ENCODE measurements at places on chromosomes 2 and 18.

DNA sequence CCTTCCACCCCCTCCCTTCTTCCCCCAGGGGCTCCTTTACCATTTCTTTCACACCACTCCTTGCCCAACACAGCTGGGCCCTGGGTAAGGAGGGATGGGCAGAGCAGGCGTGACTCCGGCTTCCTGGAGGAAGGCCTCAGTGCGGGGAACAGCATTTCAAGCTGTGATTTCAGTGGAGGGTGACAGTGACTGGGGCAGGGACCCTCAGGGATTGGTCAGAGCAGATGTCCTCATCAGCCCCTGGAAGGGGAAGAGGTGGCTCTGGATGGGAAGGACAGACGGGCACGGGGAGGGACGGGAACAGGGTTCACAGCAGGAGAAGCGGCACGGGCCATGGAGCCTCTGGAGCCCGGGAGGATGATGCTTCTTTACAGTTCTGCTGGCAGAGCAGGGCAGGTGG lies 130.8 kb upstream of the TWIST2 start:
- no peaks in the 10 kb centered on the region for H3K27me3 ChIP-seq
- no peaks in the 10 kb centered on the region for H3K36me3 ChIP-seq
- DNase-seq: no peak
- no peaks in the 10 kb centered on the region for H3K4me1 ChIP-seq
- H3K27ac ChIP-seq: no peak overlapping the region

GRCh38 chr18:69400253-69400975 lies at the start of gene DOK6:
TSS of gene DOK6 (plus strand) at chr18:69400888.
- peak within 1 kb of the TSS; percentile 79 for H3K27ac ChIP-seq
- peak within 1 kb of the TSS; percentile 25 for H3K4me3 ChIP-seq
- H3K4me1 ChIP-seq: no peaks in the 10 kb centered on the region
- H3K36me3 ChIP-seq: no peaks in the 10 kb centered on the region
- peak; percentile 28 for DNase-seq

GRCh38 chr2:100248044-100248330 lies 74.3 kb downstream of the LONRF2 start:
- DNase-seq: no peak
- no peaks in the 10 kb centered on the region for H3K36me3 ChIP-seq
- peaks cover 3% of the 10 kb centered on the region for H3K4me1 ChIP-seq
- no peaks in the 10 kb centered on the region for H3K27me3 ChIP-seq
- no peak overlapping the region for H3K4me3 ChIP-seq
- no peak overlapping the region for H3K27ac ChIP-seq

- no peak overlapping the region for H3K27ac ChIP-seq
- H3K27me3 ChIP-seq: no peaks in the 10 kb centered on the region
- H3K4me1 ChIP-seq: peaks cover 35% of the 10 kb centered on the region
- peak; percentile 79 for DNase-seq
- H3K4me3 ChIP-seq: no peak overlapping the region
These were observed 15.4 kb upstream of the MLPH start for GRCh38 chr2:237471438-237472186.

DNA sequence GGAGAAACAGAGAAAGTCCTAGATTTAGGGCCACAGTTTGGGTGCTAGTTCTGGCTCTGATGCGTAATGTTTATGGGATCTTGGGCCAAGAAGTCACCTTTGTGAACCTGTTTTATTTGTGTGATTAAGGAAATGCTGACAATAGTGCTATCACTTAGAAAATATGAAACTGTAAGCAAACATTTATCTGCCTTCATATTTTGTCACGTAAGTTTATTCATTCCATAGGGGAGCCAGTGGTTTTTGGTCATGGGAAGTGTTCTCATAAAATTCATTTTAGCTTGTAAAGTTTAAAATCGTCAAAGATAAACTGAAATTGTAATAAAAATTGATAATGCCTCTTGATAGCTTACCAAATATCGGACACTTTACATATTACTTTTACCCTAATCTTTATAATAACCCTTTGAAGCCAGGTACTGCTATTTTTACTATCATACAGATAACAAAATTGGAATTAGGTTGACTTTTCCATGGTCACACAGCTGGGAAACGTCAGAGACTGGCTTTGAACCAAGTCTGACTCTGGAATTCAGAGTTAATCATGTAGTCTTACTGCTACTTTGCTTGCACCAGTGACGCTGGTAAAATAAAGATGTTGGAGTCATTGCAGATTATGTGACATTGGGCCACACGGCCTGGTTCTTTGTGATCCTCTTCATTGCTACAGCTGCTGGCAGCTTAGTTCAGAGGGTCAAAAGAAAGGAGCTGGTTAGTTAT lies 99.7 kb downstream of the ICA1L start:
- H3K4me3 ChIP-seq: no peak overlapping the region
- no peaks in the 10 kb centered on the region for H3K27me3 ChIP-seq
- no peaks in the 10 kb centered on the region for H3K36me3 ChIP-seq

DNA sequence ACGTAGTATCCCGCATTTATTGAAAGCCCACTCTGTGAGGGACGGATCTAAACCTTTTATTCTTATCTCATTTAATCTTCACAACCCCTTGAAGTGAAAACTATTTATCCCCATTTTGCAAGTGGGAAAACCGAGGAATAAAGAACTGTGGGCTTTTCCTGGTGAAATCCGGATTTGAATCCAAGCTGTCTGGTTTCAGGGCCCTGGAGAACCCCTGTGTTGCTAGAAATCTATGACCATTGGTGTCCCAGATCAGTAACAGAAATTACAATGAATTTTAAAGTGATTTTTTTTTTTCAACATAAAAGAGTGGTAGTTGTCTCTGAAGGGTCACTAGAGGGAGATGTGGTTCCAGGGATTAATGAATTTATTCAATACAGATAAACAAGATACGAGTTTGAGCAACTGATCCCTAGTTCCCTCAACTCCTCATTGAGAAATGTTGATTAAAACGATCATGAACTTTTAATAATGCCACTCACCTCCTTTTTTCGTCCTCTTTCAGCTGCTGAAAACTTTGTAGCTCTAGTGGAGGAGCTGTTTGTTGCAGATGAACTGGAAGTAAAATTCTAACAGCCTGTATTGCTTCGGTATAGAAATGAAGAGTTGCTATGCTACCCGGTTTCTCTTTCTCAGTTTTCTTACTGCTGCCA lies 940 bp downstream of the XRCC5 start:
- H3K36me3 ChIP-seq: no peaks in the 10 kb centered on the region
- no peak for DNase-seq
- H3K4me1 ChIP-seq: peaks cover 27% of the 10 kb centered on the region
- H3K27me3 ChIP-seq: no peaks in the 10 kb centered on the region

GRCh38 chr2:74252862-74253261 lies 54.4 kb downstream of the MTHFD2 start:
- no peaks in the 10 kb centered on the region for H3K4me1 ChIP-seq
- no peaks in the 10 kb centered on the region for H3K27me3 ChIP-seq
- H3K27ac ChIP-seq: no peak overlapping the region
- no peak overlapping the region for H3K4me3 ChIP-seq
- no peaks in the 10 kb centered on the region for H3K36me3 ChIP-seq

DNA sequence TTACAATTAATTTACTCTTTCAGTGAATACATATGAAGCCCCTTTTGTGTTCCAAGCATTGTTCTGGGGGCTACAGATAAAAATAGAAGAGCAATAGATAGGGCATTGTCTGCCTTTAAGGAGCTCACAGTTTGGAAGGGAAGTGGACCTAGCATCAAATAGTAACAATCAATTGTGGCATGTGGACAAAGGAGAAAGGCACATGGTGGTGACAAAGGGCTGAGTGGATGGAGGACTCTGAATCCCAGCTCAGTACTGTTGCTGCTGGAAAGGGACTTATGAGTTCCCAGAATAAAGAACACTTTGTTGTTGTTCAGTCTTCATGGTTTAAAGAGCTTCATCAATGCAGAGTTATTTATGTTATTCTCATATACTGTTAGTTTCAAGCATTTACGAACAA lies 217.7 kb downstream of the HRH4 start:
- no peak overlapping the region for H3K27ac ChIP-seq
- DNase-seq: no peak
- no peaks in the 10 kb centered on the region for H3K27me3 ChIP-seq
- no peak overlapping the region for H3K4me3 ChIP-seq
- H3K36me3 ChIP-seq: no peaks in the 10 kb centered on the region

- no peaks in the 10 kb centered on the region for H3K36me3 ChIP-seq
- no peaks in the 10 kb centered on the region for H3K27me3 ChIP-seq
- no peak overlapping the region for H3K27ac ChIP-seq
- H3K4me3 ChIP-seq: no peak overlapping the region
These were observed 78.5 kb upstream of the ALPP start for GRCh38 chr2:232299927-232300674.
